ENCODE measurements at places on chromosomes 13 and 19.

DNA sequence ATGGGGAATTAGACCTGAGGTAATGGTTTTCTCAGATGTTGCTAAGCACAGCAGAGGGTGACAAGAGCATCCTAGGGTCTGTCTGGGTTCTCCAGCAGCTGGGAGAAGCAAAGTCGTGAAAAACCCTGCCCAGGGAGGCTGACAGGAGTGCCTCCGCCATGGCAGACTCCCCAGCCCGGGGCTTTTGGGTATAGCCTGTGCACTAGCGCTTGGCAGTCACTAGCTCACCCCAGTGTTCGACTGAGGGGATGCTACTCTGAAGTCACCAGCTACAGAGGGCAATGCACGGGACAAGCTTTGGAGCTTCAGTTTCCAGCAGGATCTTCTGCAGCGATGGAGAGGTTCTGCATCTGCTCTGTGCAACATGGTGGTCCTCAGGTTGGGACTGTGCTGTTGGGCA lies 87.5 kb downstream of the ING1 start:
- DNase-seq, result no peak

GRCh38 chr13:90565985-90566713 lies 781.3 kb upstream of the MIR17HG start:
- DNase-seq, result no peak

- DNase-seq, result no peak
These were observed 14.6 kb downstream of the CBLC start for GRCh38 chr19:44792281-44792680.

DNA sequence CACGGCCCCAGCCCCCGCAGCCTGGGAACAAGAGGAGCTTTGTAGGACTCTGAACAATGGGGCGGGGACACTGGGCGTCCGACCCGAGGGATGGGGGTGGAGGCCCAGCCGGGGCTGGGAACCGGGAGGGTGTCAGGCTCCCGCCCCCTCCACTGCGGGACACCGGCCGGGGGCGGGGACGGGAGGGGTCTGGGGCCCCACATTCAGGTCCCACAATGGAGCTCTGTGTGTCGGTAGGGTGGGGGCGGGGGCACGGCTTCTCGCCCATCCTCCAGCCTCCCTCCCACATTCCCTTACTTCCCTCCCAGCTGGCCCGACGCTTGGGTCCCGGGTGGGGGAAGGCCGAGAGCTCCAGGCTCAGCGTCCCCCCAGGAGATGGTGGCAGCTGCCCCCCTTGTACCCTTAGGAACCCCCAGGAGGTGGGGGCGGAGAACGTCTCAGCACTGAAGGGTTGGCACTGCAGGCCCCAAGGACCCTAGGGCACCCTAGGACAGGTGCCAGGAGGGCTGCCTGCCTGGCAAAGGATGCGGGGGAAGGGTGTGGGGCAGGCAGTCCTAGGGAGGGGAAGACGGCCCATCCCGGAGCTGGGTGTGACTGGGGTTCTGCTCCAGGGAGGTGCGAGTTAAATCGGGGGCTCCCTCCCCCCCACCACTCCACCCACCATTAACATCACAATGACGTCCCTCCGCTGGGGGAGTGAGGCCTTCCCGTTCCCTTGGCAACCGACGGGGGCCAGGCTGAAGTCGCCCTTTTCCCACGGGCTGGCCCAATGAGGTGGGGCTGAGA lies 5.3 kb downstream of the TTYH1 start:
- DNase-seq, result no peak

DNA sequence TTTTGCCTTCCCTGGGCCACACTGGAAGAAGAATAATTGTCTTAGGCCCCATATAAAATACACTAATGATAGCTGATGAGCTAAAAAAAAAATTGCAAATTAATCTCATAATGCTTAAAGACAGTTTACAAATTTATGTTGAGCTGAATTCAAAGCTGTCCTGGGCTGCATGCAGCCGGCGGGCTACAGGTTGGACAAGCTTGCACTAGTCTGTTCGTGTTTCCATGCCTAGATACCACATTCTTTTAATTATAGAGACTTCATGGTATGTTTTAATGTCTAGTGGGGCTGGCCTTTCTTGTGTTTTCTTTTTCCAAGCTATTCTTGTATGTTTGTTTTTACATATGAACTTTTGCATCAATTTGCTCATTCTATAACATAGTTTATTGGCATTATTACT lies 90.6 kb downstream of the SGCG start:
- DNase-seq, result no peak

- DNase-seq, result peak; percentile 95
These were observed 14.4 kb downstream of the CIC start for GRCh38 chr19:42283188-42284065.

DNA sequence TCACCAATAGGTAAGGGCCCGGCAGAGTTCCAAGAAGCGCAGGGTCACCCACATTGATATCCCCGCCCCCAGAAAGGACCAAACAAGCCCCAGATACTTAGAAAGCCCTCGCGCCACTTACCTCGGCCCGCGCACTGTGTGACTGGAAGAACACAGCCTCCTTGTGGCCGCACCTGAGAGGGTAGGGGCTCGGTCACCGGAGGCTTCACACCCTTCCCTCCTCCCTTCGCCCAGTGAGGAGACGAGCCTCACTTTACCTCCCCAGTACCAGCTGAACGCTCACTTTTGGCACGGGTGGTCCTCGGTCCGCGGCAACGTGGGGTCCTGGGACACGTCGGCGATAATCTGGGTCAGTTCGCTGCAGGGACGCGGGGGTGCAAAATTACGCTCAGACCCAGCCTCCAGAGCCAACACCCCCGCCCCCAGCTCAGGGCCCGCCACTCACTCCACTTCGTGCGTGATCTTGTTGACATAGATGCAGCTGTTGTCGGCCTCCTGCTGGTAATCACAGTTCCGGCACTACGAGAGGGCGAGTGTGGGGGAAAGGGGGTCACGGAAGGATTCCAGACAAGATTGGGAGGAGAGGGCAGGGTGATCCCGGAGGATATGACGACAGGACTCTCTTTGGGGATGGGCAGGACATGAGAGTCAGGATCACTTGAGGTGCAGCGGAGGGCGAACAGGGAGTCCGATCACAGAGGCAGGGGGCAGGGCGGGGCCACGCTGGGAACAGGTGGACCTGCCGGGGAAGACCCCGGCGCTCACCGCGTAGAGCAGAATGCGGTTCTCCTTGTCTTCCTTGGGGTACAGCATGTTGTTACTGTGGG lies 568 bp downstream of the POLR2I start:
- DNase-seq, result peak; percentile 49

DNA sequence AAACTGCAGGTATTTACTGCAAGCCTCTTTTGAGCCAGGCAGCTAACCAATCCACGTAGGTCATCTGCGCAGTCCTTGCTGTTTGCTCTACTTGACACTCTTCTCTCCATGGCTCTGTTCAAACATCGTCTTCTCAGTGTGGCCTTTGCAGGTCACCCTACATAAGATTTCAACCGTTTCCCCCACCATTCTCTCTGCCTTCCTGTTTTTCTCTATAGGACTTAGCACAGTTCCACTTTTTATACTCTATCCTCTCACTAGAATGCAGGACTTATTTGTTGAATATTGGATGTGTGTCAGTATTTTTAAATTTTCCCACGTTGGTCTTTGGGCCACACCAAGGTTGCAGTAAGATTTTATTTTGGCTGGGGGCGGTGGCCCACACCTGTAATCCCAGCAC lies 1.7 kb upstream of the FBXW9 start:
- no peak for DNase-seq

- DNase-seq, result no peak
These were observed 46.1 kb upstream of the CNMD start for GRCh38 chr13:52785739-52786138.

DNA sequence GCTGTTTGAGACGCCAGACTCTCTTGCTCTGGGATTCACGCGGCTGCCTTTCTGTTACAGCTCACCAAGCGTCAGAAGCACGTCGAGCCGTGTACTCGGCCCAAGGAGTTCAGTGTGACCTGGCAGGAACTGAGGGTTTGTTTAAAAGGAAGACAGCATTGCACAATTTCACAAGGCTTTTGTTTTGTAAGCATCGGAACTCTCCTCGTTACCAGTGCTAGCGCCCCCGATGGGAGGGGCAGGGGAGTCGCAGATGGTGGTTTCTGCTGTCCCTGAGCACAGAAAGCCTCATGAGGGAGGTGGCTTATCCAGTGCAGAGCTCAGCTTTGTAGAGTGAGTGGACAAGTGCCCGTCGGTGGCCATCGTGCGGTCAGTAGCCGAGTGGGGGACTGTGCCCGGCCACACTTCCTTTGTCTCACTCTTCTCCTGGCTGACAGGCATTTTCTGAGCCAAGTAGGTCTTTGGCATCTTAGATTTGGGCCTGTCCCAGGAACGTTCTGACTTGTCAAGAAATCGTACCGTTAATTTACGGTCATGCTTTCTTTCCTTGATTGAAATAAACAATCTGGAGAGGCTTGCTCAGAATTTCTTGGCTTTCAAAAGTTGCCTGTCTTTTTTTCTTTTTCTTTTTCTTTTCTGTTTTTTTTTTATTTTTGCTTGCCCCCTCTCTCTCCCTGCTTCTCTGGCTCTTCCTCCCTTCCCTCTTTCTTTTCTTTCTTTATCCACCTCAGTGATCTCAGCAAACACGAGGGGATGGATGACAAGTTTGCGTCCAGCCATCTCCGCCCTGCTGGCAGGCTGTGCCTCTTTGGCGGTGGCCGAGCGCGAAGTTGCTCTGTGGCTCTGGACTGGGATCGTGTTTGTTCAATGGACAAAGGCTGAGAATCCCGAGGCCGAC lies 7.7 kb downstream of the KDM4B start:
- DNase-seq, result peak; percentile 96

DNA sequence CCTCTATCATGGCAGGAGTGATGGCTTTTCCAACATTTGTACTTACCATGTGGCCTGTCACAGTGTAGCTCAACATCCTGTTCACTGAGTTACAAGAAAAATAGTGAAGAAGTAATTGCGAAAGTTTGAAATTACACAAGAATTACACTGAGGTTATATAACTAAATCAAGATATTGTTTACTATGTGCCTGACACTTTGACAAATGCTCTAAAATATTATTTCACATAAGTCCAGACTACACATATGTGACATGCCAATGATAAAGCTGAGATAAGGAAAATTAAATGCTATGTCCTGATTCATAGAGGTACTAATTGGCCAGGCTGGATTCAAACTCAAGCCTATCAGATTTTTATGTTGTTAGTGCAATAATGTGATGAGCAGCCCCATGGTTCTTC lies 451.7 kb downstream of the PCDH9 start:
- DNase-seq, result no peak

DNA sequence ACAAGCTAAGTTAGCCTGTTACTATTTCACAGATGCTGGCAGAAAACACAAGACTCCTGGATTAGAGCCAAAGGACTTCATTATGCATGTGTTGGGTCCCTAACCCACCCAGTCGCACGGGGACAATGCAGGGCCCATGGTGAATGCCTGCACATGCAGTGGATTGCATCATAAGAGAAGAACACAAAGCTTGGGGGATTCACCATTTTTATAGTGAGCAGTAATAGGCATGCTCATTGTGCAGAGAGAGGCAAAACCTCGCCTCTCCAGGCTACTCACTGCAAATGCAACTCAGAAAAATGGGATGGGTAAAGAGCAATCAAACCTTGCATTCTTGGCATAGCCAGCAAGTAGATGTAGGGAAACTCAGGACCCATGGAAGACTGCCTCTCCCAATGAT lies 115.8 kb downstream of the DIAPH3 start:
- no peak for DNase-seq

- DNase-seq, result no peak
These were observed 1781.9 kb upstream of the MIR17HG start for GRCh38 chr13:89565476-89566100.

DNA sequence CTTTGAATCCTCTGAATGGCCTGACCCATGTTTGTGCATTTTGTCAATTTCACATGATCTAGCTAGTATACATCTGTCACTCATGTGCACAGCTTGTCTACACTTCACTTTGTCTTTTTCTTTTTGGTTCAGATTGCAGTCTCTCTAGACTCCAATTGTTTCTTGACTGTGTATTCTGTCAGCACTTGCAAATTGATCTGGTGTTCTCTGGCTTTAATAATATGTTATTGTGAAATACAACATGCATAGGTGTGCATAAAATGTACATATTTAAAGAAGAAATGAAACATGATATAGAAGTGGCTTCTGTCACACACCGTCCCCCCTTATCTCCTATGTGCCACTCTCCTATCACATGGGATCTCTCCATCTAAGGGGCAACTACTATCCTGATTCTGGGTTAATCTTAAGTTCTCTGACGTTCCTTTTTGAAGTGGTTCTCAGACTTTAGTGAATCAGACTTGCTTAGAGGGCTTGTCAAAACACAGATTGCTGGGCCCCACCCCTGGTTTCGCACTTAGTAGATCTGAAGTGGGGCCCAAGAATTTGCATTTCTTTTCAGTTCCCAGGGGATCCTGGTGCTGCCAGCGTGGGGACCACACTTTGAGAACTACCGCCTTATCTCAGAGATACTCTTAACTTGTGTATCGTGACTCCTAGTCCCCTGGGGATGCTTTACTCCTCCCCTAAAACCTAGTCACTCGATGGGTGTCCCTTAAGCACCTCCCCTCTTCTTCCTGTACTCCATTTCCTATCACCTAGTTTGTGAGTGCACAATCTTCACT lies 5.8 kb downstream of the KRTDAP start:
- DNase-seq, result no peak

DNA sequence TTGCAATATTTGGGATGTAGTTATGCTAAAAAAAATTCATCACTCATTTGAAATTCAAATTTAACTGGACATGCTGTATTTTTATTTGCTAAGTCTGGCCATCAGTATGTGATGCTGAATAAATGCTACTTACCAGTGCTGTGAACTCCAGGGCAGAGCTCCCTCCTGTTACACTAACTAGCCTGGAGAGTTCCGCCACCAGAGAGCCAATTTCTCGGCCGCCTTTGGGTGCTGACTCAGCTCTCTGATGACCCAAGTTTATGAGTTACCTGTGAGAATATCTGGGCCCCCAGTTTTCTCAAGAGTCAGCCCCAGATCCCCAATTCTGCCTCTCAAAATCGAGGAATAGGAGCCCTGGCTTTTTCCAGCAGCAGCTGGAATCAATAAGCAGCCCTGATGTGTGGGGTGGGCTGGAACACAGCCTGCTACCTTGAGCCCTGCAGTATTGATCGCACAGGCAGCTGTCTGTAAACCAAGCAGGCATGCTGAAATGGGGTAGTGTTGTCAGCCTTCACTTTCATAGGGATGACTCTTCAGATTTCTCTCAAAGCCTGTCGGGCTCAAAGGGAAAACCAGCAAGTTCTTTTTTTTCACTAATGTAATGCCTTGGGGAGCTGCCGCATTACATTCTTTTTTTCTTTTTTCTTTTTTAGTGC lies 113.7 kb downstream of the DNAJC15 start:
- DNase-seq, result no peak

DNA sequence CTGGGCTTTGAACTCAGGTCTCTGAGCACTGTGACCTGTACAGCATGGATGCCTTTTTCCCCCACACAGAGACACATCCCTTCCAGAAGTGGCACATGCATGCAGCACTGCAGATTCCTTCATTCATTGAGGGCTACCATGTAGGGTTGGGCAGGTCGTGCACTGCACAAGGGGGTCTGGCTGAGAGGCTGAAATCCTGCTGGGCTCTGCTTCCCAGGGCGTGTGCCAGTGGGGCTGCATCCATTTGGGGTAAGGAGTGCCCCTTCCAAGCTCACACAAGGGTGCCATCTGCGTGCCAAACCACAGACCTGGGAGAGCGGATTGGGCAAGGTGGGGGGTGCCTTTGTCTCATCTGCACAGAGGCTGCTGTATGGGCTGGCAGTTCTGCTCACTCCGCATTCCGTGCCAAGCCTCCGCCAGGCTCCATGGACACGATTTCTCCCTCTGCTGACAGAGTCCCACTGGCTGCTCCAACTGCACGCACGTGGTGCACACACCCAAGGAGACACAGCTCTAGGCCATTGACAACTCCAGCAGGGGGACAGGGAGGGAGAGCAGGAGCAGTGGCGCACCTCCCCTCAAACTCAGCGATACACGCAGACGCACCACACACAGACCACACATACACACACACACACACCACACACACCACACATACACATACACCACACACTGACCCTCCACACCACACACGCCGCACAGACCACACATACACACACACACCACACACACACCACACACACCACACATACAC lies 4.5 kb upstream of the SHISA7 start:
- DNase-seq, result peak; percentile 30
